ENCODE measurements at places on chromosomes 12 and 14.

- DNase-seq, result no peak
Observed at GRCh38 chr14:61147381-61147821, 133.7 kb downstream of the TMEM30B start.

GRCh38 chr12:46267825-46268582 is 839 bp downstream of the SLC38A1 start:
- peak; percentile 24 for DNase-seq

- DNase-seq, result no peak
Observed at GRCh38 chr12:113081873-113082272, 25.3 kb downstream of the DTX1 start.

DNA sequence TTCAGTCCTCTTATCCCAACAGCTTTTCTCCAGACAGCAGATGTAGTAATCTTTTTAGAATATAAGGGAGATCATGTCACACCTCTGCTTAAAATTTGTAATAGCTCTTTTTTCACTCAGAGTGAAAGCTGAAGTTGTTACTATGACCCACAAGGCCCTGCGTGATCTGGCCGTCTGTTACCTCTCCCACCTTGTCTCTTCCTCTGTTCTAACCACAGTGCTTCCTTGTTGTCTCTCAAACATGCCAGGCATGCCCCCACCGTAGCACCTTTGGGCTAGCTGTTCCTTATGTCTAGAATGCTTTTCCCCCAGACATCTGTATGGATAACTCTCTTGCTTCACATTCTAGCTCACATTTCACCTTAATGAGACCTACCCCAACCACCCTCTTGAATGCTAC is 6.5 kb downstream of the NECAP1 start:
- peak; percentile 46 for DNase-seq

DNA sequence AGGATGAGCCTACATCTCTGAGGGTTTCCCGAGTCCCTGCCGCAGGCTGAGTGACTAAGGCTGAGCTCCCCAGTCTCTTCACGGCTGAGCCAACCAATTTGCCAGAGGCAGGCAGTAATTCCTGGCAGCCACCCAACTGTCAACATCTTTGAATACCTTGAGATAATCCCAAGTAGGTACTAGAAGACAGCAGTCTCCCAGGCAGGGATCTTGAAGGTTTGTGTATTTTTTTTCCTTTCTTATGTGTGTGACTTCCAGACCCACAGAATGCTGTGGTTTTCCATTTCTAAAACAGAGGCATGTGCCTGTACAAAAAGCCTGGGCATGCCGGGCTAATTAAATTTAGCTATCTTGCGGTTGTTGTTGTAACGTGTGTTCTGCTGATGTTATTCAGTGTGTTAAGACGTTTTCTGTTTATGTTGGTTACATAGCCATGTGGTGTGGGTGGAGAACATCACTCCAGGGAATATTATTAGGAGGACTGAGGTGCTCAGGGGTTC is 155.5 kb downstream of the ANO2 start:
- DNase-seq, result no peak

DNA sequence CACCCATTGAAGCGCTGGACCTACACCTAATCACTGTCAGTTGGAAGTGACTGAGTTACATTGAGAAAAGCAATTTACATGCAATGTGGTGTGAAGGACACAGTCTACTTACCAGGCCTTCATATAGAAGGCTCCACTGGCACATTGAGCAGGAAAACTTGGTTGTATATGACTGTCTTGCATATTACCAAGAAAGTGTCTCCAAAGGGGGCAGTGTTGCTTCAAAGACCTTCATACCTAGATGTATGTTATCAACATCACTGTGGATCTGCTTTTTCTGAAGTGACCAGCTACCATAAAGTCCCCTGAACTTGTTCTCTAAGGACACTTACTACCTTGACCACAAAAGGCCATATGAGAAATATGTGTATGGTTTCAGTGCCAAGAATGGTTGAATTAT is 64.1 kb downstream of the NELL2 start:
- peak; percentile 48 for DNase-seq

GRCh38 chr12:20477672-20478071 is 109.3 kb downstream of the PDE3A start:
- no peak for DNase-seq

DNA sequence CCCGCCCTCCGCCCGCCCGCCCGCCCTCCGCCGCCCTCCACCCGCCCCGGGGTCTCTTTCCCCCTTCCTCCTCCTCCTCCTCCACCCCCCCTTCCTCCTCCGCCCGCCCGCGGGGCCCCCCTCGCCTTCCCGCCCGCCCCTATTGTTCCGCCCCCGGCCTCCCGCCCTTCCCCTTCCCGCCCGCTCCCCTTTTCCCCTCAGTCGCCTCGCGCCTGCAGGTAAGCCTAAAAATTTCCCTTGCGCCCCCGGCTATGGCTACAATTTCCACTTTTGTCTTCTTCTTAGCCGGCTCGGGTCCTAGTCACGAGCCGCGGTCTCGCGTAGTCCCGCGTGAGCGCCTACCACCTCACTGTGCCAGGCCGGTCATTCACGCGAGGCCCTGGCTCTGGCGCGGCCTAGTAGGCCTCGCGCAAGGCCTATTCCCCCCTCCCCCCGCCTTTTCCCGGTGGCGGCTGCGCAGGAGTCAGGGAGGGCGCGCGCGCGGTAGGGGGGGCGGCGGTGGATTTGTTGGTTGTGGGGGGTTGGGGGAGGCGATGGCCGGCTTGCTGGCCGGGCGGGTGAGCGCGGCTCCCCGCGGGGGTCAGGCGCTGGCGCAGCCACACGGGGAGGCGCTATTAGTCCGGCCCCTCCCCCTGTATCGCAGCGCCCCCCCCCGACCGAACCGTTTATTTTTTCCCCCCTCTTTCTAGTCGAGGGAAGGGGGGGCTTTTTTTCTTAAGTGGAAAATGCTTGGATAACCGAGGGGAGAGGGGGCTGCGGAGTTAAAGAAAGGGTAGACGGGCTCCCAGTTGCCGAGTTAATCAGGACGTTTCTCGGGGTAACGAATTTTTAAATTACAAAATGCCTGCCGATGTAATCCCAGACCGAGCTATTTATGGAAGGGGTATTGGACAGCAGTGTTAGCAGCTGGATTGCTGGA is 516 bp downstream of the PCBP2 start:
- peak; percentile 76 for DNase-seq

GRCh38 chr12:55965941-55966407 is at the start of gene PMEL:
TSS of gene PMEL (minus strand) at chr12:55966042. CDS start at chr12:55966011, 31 bp downstream.
- no peak for DNase-seq

- no peak for DNase-seq
Observed at GRCh38 chr14:36281309-36281708, 39.1 kb downstream of the MBIP start.

- DNase-seq, result no peak
Observed at GRCh38 chr12:63980211-63980610, 135.7 kb downstream of the SRGAP1 start.

DNA sequence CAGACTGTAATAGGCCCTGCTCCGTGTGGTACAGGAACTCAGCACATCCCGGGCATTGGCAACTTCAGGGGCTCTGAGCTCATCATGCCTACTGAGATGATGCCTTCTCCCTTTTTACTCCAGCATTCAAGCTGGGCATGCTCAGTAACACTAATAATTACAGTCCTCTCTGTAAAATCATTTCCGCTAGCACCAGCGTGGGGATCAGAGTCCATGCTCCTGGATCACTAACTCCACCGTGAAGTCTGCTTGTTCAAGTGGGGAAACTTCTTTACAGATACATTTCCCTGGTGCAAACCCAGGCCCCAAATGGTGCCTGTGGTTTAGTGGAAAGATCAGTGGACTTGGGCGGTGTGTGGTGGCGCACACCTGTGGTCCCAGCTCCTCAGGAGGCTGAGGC is 16.7 kb downstream of the CLSTN3 start:
- no peak for DNase-seq

DNA sequence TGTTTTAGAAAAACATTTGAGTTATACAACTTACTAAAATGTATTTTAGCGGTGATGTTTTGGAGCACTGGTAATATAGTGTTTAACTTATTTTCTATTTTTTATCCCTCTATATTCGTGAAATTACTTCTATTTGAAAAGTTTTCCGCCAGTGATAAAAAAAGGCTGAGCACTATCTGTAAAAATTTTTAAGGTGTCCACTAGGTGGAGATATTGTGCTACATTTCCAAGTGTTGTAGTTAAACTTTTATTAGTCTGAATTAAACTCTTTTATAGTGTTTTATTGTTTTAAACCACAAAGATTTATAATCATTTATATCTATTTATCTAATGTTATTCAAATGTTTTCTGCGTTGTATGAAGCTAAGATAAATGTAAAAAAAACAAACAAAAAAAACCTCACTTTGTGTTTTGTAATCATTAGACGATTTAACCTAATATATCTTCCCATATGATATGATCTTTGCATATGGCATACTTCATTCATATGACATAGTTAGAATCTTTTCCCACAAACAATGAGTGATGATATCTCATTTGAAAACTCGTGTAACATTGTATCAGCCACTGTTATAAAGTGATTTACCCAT is 11.8 kb downstream of the ALG10B start:
- no peak for DNase-seq

DNA sequence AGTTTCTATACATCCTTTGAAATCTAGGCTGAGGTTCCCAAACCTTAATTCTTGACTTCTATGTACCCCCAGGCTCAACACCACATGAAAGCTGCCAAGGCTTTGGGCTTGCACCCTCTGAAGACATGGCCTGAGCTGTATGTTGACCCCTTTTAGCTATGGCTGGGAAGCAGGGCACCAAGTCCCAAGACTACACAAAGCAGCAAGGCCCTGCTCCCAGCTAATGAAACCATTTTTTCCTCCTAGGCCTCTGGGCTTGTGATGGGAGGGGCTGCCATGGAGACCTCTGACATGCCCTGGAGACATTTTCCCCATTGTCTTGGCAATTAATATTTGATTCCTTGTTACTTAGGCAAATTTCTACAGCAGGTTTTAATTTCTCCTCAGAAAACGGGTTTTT is 207.0 kb downstream of the ADAMTS20 start:
- DNase-seq, result no peak

- DNase-seq, result no peak
Observed at GRCh38 chr12:10540776-10541205, 35.1 kb downstream of the EIF2S3B start.

- no peak for DNase-seq
Observed at GRCh38 chr14:44952391-44953110, 9.2 kb downstream of the KLHL28 start.
